ENCODE measurements at places on chromosomes 13 and 19.

- DNase-seq = no peak
These were observed 3.0 kb downstream of the C19orf67 start for GRCh38 chr19:14082675-14082960.

DNA sequence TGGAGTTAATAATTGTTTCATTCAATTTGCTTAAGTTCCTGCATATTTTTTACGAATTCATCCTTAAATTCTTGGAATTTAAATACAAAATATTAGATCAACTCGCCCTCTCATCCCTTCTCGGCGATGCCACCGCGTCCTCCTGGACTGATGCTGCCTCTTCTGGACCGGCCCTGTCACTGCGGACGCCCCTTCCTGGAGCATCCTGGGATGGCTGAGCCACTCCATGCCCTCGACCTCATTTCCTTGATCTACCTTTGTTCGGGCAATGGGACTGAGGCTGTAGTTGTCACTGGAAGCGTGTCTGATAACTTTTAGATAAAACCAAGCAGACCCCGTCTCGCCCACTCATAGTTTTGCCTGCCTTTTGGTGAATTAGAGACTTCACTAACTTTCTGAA, 283.7 kb downstream of the TEX29 start:
- no peak for DNase-seq

GRCh38 chr19:1882089-1882785, 3.1 kb downstream of the ABHD17A start:
- DNase-seq = no peak

- no peak for DNase-seq
These were observed 184.8 kb upstream of the PCDH20 start for GRCh38 chr13:61600360-61601033.

GRCh38 chr13:32116210-32116609, 84.6 kb downstream of the FRY start:
- DNase-seq = no peak
